ENCODE measurements at places on chromosomes 6 and 20.

DNA sequence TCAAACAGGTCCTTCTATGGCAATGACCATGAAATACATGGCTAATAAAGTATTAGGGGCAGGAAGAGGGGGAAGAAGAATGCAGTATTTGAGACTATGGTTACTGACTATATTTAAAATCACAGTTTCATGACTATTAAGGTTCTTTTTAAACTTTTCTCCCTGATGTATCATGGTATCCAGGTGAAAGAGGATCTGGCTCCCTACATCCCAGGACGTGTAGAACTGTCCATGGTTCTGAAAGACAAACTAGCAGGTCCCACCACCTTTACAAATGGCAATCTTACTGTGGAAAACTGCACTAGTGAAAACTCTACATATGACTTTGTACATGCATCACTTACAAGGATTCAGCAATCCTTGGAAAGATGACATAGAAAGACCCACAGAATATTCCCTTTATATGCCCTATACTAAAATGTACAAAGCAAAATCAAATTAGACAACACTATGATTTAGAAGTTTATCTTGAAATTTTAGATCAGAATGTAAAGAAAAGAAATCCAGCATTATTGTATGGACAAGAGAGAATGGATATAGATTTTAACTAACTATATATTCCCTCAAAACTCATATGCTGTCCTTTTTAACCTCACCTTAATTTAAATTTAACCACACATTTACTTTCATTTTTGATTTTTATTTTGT, 33.5 kb downstream of the RPP21 start:
- no peak for DNase-seq

- peak; percentile 32 for DNase-seq
These were observed 34.9 kb downstream of the RNF24 start for GRCh38 chr20:3980260-3981131.

GRCh38 chr6:42454428-42454791, 2.7 kb upstream of the TRERF1 start:
- no peak for DNase-seq

GRCh38 chr6:105209950-105210706, 30.3 kb upstream of the POPDC3 start:
- no peak for DNase-seq

DNA sequence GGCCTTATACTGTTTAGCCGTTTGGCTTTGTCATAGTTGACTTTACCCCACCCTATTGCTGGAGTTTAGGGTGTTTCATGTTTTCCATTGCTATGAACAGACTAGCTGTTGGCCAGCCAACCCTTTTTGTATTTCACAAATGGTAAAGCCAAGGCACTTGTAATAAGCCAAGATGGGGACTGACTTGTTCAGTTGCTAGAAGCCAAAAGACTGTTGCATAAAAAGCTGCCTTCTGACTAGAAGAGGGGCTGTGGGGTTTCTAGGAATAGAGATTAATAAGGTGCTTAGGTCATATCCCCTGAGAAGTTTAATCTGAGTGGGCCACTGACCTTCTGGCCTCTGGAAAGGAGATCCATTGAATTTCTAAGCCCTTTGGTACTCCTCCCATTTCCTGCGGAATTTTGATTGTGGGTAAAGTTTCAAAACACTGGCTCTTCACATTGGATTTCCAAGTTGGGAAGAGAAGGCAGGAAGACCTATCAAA, 211.1 kb downstream of the PLCB4 start:
- no peak for DNase-seq

DNA sequence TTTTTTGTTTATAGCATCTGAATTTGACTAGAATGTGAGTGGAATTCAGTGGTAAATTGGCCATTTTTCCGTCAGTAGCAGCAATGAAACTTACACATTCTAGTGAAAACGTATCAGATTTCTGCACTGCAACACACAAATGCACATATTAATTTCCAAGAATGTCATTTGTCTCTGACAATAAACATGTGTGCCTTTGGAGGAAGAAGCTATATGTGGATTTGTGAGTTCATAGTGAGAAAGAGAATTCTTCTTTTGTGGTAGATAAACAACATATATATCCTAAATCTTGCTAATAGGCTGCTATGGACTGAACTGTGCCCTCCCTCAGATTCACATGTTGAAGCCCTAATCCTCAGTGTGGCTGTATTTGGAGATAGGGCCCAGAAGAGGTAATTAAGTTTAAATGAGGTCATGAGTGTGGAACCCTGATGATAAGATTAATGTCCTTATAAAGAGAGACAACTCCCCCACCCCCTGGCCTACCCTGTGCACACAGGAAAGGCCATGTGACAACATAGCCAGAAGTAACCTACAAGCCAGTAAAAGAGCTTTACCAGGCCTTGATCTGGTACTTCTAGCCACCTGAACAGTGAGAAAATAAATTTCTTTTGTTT, 200.2 kb upstream of the EYA4 start:
- no peak for DNase-seq

DNA sequence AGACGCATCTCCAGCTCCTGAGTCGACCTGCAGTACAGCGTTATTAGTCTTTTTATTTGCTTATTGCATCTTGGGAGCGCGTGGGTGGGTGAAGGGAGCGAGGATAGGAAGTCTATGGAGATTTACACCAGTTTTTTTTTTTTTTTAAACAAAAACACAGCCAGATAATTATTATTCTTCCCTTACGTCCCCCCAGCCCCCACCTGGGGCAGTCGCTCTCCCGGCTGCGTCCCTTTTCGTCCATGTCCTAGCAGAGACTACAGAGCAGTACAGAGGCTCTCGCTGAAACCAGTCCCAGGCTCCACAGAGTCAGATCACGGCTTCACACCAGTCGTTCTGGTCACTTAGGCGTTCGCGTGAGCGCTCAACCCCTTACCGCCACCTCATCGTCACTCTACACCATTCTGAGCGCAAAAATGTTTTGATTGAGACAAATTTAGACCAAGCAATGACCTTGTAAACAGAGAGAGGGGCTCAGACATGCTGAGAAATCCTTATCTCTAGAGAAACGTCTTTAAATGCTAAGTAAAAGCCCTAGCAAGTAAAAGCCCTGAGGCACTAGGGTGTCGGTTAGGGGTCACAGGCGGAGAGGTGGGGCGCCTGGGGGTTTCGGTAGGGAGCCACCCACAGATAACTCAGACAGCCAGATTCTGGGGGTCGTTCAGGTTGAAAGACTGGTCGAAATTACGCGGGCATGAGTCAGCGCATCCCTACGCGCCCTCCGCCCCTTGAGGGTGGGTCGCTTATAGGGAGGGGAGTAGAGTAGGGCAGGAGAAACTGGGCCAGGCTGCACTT, 975 bp upstream of the PPT2 start:
- DNase-seq = no peak

GRCh38 chr20:8524101-8525016, 392.3 kb downstream of the PLCB1 start:
- no peak for DNase-seq

DNA sequence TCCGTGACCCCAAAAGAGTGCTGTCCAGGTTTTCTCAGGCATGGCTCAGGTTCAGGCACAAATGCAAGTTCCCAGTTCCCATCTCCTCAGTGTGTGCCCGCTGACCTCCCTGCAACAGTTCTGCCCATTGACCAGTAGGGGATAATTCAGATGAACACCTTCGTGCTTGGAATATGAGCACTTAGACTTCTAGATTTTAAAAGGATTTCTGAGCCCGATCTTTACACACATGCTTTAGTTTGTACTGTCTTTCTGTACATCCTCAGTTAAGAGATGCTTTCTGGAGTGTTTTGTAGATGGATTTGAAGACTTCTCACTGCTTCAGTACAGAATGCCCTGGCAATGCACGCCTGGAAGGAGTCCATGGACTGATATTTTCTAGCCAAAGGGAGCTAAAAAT, 239.6 kb upstream of the PLCB4 start:
- no peak for DNase-seq
